ENCODE measurements at places on chromosomes 7 and 10. TPM values are rescaled to one million over a fixed set of nuclear protein-coding genes. Genes with fewer than 3 reads are reported as not detected.

- no peak for DNase-seq
Measured at GRCh38 chr7:27217951-27218350, 18.1 kb upstream of the HOXA13 start.

GRCh38 chr7:17134786-17135185 is 163.7 kb upstream of the AHR start:
- no peak for DNase-seq

GRCh38 chr10:14602807-14603533 is 171.7 kb downstream of the FAM107B start:
- DNase-seq = no peak

Gene VPS37D
- polyA plus RNA-seq = 0.63 TPM

GRCh38 chr7:133203490-133203889 is 49.4 kb upstream of the EXOC4 start:
- no peak for DNase-seq

DNA sequence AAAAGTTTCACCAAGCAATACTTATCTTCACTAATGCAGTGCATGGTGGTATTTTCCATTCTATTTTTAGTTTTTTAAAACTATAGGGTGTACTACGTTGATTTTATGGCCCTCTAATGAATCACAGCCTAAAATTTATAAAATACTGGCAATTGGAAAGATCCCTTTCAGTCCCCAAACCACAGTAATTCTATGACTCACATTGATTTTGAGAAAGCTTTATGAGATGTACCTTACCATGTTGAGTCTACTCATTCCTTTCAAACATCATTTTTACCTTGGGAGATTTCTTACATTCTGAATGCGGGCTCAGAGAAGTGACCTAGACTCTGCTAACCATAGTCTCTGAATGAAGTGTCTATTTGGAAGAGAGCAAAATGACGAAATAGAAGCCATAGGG is 141.6 kb downstream of the GPR85 start:
- no peak for DNase-seq
